Osteocyte (in vitro differentiated cells): ENCODE measurements at places on chromosomes 16 and 17.

DNA sequence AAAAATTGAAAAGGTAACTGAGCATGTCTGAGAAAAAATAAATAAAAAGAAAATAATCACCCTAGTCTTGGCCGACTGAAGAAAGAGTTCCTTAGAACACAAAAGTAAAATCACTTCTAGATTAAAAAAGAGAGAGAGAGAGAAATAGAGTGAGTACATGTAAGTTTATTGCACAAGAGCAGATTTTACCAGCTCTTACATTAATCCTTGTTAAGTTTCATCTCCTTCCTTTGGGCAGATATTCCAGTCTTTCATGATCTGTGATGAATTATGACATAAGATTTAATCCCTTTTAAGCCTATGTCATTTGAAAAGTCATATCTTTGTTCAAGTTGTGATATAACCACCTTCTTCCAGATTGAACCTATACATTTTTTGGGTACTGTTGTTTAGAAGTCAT is 54.8 kb downstream of the NFAT5 start:
- DNase-seq: no peak

DNA sequence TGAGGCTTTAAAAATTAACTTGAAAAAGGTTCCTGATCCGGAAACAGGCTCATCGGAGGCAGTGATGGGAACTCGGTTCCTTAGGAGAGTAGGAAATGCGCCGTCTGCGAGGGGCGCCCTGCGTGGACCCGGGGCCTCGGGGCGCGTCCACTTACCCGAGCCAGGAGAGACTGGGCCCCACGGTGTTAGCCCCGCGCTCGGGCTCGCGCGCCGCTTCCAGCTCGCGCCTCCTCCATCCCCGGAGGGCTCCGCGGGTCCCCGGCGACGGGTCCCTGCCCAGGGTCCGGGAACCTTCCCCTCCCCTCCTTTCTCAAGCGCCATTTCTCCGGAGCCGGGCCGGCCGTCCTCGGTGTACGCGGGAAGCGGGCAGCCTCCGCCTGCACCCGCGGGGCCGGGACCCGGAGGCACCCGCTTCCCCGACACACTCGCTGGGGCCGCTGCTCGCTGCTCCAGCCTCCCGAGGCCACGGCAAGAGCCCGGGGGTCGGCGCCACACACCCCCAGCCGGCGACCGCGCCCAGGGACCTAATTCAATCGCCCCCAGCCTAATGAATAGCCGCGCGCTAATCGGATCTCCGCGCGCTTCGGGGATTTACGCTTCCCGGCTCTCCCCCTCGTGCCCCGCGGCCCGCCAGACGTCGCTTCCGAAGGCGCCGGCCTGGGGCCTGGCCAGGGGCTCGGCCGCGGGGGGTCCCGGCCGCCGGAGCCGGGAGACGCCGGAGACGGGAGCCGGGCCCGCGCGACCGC is 2.2 kb upstream of the BAHCC1 start:
- no peak for DNase-seq

- no peak for DNase-seq
Measured at GRCh38 chr16:30470632-30470995, 1.9 kb upstream of the ITGAL start.

GRCh38 chr17:30332057-30332542 is 1.8 kb downstream of the TMIGD1 start:
- DNase-seq: peak; percentile 13

DNA sequence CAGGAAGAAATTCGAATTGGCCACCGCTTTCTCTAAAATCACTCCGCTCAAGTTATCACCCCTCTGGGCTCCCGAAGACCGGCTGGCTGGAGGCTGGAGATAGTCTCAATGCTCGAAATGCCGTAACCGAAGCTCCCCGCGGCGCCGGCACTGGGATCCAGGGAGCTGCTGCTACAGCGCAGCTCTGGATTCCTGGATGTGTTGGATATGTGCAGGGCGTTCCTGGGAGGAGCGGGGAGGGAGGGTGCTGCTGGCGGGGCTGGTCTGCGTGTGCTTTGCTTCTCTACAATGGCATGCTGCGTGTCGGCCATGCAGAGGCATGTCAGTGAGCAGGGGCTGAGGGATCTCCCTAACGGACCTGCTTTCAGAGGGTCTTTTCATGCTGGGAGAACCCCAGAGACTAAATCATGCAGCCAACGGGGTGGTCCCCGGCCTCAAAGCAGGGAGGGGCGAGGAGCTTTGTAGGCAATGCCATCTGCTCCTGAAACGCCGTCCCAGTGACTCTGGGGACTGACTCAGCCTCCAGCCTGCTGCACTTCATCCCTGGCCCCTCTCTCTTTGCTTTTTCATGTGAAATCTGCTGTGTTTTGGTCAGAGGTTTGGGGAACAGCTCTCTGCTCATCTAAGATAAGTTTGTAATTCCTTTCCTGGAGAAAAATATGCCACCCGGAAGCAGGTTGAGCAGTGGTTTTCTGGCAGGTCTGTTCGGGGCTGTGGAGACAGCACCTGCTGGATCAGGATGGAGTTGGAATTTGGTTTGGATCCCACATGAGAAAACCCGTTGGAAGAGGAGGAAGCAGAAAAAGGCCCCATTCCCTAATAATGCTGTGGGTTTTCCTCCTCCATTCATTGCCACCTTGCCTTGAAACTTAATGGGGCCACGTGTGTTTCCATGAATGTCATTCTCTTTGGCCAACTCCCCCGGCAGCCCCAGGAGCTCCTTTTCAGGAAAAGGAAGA is 311.4 kb downstream of the SEC14L1 start:
- no peak for DNase-seq

- no peak for DNase-seq
Measured at GRCh38 chr16:74770831-74771526, 3.6 kb downstream of the FA2H start.

- DNase-seq: no peak
Measured at GRCh38 chr16:4682616-4683254, 10.6 kb upstream of the NUDT16L1 start.

DNA sequence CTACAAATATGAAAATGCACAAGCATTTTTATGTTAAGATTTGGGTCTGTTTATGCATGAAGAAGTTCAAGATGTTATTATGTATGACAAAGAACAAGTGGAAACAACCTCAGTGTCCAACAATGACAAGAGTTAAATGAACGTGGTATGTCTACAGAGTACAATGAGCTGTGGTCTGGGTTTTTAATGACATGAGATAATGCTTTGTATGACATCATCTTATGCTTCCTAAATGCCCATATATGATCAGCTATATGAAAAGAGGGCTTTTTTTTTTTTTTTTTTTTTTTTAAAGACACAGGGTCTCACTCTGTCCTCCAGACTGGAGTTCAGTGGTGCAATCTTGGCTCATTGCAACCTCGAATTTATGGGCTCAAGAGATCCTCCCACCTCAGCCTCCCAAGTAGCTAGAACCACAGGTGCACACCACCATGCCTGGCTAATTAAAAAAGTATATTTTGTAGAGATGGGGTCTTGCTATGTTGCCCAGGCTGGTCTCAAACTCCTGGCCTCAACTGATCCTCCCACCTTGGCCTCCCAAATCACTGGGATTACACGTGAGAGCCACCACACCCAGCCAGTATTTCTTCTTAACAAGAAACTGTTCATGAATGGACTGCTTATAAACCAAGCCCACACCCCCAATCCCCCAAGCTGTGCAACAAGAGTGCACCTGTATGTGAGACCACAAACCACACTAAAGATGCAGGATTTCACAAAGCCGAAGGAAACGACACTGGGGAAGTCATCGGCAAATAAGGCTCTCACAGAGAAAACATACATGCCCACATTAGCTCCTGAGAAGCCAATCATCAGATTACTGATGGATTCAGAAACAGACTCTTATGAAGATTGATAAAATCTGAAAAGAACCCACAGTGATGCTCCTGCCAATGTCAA is 114.5 kb downstream of the CPPED1 start:
- DNase-seq: no peak

DNA sequence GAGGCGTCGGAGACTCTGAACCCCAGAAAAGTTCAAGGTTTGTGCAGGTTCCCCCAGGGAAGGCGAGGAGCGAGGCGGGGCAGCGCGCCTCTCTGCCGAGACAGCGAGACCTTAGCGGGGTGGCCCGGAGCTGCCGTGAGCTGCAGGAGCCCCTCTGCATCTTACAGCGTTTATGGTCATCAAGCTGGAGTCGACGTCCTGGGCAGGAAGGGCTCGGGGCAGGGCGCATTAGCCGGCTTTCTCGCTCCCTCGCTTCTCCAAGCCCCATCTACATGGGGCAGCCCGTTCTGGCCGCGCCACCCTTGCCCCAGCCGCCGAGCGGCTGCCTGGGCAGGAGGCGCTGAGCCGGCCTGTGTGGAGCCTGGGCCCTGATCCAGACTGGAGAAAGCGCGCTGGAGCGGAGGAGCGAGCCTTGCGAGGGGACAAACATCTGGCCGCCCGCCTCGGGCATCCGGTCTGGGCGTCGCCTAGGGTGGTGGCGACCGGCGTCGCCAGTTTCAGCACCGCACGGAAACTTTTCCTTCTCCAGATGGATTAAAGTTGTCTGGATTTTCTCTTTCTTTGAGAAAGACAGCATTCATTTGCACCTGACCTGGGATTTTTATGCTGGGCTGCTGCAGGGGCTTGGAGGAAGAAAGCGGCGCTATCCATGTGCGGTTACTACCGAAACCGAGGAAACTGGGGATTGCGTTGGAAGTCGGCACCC is 750 bp downstream of the TMEM132E start:
- DNase-seq: no peak
